ENCODE measurements at places on chromosomes 4 and X.

DNA sequence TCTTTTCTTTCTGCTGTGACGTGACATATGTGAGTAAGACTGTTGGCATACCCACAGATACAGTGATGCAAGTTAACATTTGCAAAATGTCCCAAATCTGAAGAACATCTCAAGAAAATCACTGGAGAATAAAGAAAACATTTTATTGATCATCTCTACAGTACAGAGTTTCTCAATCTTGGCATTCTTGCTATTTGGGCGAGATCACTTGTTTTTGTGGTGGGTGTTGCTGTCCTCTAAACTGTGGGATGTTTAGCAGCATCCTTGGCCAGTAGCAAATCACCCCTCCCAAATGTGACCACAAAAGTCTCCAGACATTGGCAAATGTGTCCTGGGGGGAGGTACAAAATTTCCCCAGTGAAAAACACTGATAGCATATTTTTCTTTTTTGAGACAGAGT lies 28.8 kb downstream of the AMELX start:
- DNase-seq = no peak

- no peak for DNase-seq
Observed at GRCh38 chr4:76716020-76716419, 181.9 kb downstream of the SOWAHB start.

DNA sequence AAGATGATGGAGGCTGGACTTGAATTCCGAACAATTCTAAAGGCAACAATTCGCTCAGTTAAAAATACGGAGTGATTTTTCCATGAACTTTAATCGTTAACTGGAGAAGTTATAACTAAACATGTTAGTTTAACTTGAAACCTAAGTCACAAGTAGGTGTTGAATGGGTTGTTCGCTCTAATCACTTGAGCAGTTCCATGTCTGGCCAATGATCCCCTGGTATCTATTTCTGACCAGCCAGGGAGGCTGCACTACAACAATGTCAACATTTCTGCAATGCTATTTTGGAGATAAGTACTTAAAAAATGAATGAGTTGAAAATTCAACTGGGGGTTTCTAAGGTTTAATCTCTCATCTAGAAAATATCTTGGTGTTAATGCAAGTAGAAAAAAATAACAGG lies 112.5 kb downstream of the NR3C2 start:
- DNase-seq = no peak

DNA sequence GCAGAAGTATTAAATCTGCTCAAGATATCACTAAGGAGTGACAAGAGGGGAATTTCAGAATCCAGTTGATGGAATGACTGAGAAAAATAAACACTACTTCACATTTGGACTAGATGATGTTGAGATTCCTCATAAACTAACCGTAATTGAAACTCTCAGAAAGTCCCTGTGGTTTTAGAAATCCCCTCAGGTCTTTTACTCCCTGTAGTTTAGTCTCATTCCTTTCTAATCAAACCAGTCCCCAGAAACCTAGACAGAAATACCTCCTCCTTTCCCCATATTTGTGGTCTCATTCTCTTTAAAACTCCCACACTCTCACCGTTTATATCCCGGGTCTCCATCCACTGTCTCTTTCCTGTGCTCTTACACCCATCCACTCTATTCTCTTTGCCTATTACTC lies 15.0 kb upstream of the TLR1 start:
- no peak for DNase-seq

DNA sequence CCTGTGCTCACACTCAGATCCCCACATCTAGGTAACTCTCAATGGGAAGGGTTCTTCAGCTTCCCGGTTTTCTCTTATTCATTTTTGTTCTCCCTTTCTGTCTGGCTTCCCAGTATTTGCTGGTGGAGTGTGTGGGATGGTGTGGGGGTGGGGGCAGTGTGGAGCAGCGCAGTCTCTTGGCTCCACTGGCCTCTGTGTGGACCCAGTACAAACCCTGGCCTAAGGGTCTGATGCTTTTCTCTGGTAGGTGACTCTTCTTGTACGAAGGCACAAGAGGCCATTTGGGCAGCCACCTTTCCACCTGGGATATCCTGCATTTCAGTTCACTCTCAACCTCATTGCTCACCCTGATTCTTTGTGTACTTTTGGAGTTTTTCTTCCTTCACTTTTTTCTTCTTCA lies 71.3 kb downstream of the NBDY start:
- no peak for DNase-seq

DNA sequence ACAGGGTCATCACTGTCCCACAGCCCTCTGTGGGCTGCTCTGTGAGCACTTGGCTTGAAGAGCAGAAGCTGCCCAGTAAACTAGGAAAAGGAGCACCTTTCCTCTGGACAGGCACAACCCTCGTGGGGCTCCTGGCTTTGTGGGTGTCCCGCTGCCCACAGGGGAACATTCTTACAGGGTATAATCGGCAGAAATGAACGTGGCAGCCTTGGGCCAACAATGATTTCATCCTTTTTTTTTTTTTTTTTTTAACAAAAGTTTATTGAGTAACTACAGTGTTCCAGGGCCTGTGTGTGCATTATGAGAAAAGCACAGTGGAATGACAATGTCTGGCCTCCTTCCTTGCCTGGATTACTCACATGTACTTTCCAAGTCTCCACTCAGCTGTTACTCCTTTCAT lies 197.2 kb downstream of the PDGFC start:
- no peak for DNase-seq

DNA sequence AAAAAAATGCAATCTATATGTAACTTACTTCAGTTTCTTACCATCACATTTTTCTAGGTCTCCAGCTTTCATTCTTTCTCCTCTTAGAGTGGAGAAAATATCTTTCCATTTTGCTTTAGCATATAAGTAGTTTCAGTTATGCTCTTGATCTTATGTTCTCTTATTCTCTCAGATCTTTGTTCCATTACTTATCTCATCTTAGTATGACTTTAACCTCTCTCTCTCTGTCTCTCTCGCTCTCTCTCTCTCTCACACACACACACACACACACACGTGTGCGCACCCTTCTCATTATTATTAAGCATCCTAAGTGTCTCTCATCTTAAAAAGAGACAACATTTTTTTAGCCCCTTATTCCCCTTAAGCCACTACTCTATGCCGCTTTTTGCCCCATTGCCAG lies 92.8 kb downstream of the FAAH2 start:
- no peak for DNase-seq

DNA sequence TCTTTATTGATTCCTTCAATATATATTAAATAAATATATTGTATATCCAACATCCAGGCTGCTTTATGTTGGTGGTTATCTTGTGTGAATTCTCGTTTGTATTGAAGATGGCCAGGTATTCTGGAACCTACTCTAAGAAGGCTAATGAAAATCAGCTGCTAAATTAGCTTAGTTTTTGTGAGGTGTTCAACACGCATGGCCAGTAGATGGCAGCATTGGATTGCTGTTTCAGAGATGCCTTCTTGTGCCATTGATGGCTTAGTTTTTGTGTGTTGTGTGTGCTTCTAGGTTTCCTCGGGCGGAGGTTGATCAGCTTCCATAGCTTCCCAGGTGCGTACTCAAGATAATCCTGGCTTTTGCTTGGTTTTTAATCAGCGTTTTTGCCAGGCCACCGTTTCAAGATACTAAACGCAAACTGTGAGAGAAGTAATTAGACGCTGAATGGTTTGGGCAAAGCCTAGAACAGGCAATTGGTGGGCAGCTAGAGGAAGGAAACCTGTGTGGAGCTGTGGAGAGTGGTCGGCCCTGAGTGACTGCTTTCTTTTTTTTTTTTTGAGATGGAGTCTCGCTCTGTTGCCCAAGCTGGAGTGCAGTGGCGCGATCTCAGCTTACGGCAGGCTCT lies 15.1 kb downstream of the NOCT start:
- peak; percentile 47 for DNase-seq

GRCh38 chrX:107117993-107118321 lies 665 bp downstream of the RBM41 start:
- DNase-seq = no peak

Measured in stimulated activated CD4-positive, alpha-beta T cell treated with anti-CD3 and anti-CD28 coated beads, Interleukin-12 subunit alpha, Interleukin-12 subunit beta, amount 100 ng/mL, for 48 hours (primary cell).